ENCODE measurements at places on chromosomes 13 and 19. TPM values are rescaled to one million over a fixed set of nuclear protein-coding genes. Genes with fewer than 3 reads are reported as not detected.

The TEX29 gene
- not detected for total RNA-seq

The FLT3LG gene
- 0.25 TPM for total RNA-seq

The IZUMO1 gene
- not detected for total RNA-seq

The ATP8A2 gene
- 64.2 TPM for total RNA-seq

The CYP2A7 gene
- not detected for total RNA-seq

The NR2F6 gene
- total RNA-seq = 7.1 TPM

The SIGLECL1 gene
- total RNA-seq = not detected

The ZNF600 gene
- total RNA-seq = 0.74 TPM

The IGFL3 gene
- not detected for total RNA-seq

The ATP4A gene
- 0.25 TPM for total RNA-seq

The POU2F2 gene
- 4.9 TPM for total RNA-seq

The PSG2 gene
- not detected for total RNA-seq

The RFPL4A gene
- total RNA-seq = not detected

The ITGBL1 gene
- total RNA-seq = 2.2 TPM

The SCN1B gene
- total RNA-seq = 0.49 TPM

The IFNL1 gene
- not detected for total RNA-seq

The IGSF23 gene
- not detected for total RNA-seq

The RUVBL2 gene
- total RNA-seq = 60.5 TPM

The ZNF69 gene
- total RNA-seq = 27.5 TPM

The REXO1 gene
- total RNA-seq = 9.6 TPM

The PPP1R12C gene
- 19.9 TPM for total RNA-seq

The GPC6 gene
- 14.3 TPM for total RNA-seq

The PABPC3 gene
- 0.25 TPM for total RNA-seq

The ZNF628 gene
- total RNA-seq = 0.49 TPM

The MAST1 gene
- 67.4 TPM for total RNA-seq

The ZNF837 gene
- 0.74 TPM for total RNA-seq

The MAG gene
- 0.49 TPM for total RNA-seq

The CPAMD8 gene
- 5.7 TPM for total RNA-seq

The ERFL gene
- not detected for total RNA-seq

The OBI1 gene
- total RNA-seq = 54.1 TPM

The TGFBR3L gene
- total RNA-seq = 0.74 TPM

The GRIN3B gene
- total RNA-seq = under 0.01 TPM

The NR1H2 gene
- total RNA-seq = 14.0 TPM

The MYCBP2 gene
- 304 TPM for total RNA-seq

The PPFIA3 gene
- total RNA-seq = 33.9 TPM

The EDNRB gene
- total RNA-seq = 18.4 TPM

The CBARP gene
- total RNA-seq = 6.4 TPM

The IGFL1 gene
- not detected for total RNA-seq

The OCEL1 gene
- total RNA-seq = 1.7 TPM

The MAP3K10 gene
- 28.5 TPM for total RNA-seq

The MBD3L2 gene
- not detected for total RNA-seq

The LRFN3 gene
- 8.4 TPM for total RNA-seq

The BSG gene
- 91.2 TPM for total RNA-seq

The LHB gene
- not detected for total RNA-seq

The PIN1 gene
- total RNA-seq = 72.5 TPM

The FAM174C gene
- total RNA-seq = 8.9 TPM

The PNMA8A gene
- total RNA-seq = 69.3 TPM

The SLC17A7 gene
- total RNA-seq = 33.4 TPM

The SULT2A1 gene
- total RNA-seq = not detected

The FOXA3 gene
- not detected for total RNA-seq

The NKG7 gene
- not detected for total RNA-seq

The ZNF541 gene
- under 0.01 TPM for total RNA-seq

The UNC13A gene
- total RNA-seq = 43.5 TPM

The SIGLEC10 gene
- 1.2 TPM for total RNA-seq

The TPTE2 gene
- 0.25 TPM for total RNA-seq

The NOTCH3 gene
- total RNA-seq = 14.3 TPM

The OR10H1 gene
- not detected for total RNA-seq

The EBI3 gene
- 0.25 TPM for total RNA-seq
